ENCODE measurements at places on chromosomes 7 and 10.

DNA sequence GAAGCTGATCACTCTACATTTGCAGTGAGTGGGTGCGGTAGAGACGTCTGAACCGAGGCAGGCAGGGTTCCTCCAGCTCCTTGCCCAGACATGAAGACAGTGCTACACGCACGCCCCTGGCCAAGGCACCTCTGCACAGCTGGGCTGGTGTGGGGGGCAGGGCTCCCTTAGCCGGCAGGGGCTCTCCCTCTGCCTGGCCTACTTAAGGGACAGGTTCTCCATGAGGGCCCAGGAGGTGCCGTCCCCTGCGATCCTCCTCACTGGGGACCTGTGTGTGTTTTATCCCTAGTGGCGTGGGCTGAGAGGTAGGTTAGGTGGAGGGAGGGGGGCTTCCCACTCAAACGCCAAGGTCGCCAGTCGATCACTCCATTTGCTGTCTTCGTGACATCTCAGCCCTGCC, 35.3 kb downstream of the IL15RA start:
- DNase-seq, result no peak

GRCh38 chr7:140518370-140519006, 39.2 kb upstream of the MKRN1 start:
- no peak for DNase-seq

- no peak for DNase-seq
Observed at GRCh38 chr7:30330134-30331111, 46.0 kb downstream of the ZNRF2 start.

DNA sequence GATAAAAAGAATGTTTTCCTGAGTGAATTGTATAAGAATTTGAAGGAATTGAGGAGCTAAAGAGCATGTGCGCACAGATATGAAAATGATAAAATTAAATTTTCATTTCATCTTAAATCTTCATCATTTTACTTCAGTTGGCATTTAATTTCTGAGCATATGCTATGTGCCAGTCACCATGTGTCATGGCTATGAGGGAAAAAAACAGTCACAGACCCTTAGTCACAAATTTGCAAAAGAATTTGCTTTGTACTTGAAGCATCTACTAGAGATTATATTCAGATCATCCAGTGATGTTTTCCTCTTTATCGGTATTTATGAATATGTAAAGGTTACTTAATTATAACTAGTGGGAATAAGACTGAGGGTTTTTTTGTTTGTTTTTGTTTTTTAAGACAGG, 29.8 kb downstream of the VCL start:
- DNase-seq, result no peak

DNA sequence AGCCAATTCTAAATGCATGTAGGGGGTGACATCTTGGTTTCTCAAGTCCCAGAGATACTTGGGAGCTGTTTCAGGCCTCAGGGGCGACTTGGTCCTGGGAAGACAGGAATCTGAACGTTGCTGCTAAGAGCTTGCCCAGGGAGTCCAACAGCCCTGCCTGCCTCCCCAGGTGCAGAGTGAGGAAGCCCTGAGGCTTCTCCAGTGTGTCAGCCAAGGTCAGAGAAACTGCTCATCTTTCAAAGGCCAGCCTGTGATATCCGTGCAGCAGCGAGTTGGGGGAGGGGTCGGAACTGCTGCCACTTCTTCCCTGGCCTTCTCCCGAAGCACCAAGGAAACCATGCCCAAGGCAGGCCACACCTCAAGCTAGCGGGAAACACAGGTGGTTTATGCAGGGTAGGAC, 9.7 kb downstream of the GDF2 start:
- no peak for DNase-seq

- DNase-seq, result no peak
Observed at GRCh38 chr7:98909487-98909886, 31.2 kb downstream of the TRRAP start.

GRCh38 chr7:29189743-29190201, 4.8 kb upstream of the CHN2 start:
- peak; percentile 70 for DNase-seq

DNA sequence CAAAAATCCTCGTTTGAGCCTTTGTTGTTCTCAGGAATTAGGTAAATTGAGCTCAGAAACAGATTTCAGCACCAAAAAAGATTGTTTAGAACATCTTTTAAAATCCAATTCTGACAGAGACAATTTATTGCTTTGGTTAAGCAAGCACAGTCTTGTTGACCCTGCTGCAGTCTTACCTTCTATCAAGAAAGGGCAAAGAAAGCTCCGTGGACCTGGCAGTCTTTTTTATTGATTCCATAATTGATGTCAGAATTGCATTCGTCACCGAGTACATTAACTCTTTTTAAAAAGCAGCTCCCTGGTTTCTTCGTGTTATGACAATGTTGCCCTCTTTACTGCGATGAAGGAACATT, 334.8 kb downstream of the FGFR2 start:
- DNase-seq, result no peak

GRCh38 chr10:75043256-75044131, 68.0 kb upstream of the SAMD8 start:
- no peak for DNase-seq

GRCh38 chr7:34165466-34165865, 260.1 kb downstream of the BMPER start:
- DNase-seq, result no peak

GRCh38 chr7:46554688-46555422, 633.8 kb upstream of the IGFBP3 start:
- no peak for DNase-seq

- DNase-seq, result peak; percentile 47
Observed at GRCh38 chr10:103542764-103543616, 49.5 kb downstream of the NEURL1 start.

- no peak for DNase-seq
Observed at GRCh38 chr10:97353945-97354344, 19.4 kb upstream of the FRAT2 start.

GRCh38 chr10:34524369-34525091, 290.6 kb downstream of the PARD3 start:
- DNase-seq, result no peak

DNA sequence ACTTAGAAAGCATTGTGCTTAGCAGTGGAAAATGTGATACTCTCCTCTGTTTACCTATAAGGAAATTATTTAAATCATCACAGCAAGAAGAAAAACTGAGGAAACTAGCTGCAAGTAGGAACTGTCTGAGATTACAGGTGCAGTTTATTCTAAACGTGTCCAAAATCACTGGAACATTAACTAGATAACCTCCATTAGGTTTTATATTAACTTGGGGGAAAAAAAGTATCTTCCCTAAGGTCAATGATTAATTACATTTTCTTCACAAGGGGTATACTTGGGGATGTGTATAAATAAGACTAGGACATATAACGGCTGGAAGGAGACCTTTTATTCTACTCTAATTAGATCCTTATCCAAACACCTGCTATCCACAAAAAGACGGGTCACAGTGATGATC, 3.7 kb downstream of the GOT1 start:
- DNase-seq, result no peak

GRCh38 chr10:25102147-25102822, 72.5 kb upstream of the GPR158 start:
- DNase-seq, result no peak

GRCh38 chr10:28468707-28469483, 64.0 kb upstream of the WAC start:
- no peak for DNase-seq

GRCh38 chr7:703049-703448, 23.4 kb upstream of the DNAAF5 start:
- no peak for DNase-seq

DNA sequence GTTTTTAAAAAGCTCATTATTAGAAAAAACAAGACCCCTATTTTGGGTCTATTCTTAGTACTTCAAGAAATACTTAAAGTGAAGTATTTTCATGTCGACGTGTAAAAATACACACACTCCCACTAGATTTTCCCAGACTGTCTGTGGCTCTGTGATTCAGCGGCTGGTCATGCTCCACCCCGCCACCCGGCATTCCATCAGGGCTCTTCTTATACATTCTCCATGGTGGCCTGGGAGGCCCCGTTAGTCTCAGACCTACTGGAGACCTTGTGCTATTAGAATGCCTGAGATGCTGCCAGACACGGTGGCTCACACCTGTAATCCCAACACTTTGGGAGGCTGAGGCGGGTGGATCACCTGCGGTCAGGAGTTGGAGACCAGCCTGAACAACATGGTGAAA, 13.1 kb downstream of the TECPR1 start:
- DNase-seq, result no peak

- DNase-seq, result no peak
Observed at GRCh38 chr10:97069576-97070362, 116.0 kb downstream of the SLIT1 start.

DNA sequence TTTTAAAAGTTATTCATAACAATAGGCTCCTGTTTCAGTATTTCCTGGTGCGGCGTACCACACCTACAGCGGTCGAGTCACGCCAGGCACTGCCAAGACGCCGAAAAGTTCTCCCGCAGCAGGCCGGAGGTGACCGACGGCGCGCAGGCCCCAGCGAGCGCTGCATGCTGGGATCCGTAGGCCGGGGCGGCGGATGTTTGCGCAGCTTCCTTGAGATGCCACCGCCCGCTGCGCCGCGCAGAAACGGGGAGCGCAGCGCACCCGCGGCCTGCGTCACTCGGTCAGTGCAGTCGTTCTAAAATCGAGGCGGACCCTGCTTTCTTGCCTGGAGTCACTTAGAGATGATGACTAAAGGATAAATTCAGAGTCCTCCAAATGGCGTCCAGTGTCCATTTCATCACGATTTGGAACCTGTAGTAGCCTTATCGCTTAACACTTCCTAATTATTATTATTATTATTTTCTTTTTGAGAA, 1.3 kb upstream of the KIF11 start:
- peak; percentile 67 for DNase-seq

GRCh38 chr10:70378122-70378521, 4.3 kb downstream of the LRRC20 start:
- DNase-seq, result no peak

- DNase-seq, result no peak
Observed at GRCh38 chr10:130495891-130496636, 359.9 kb downstream of the GLRX3 start.

GRCh38 chr10:119095640-119096039, 8.3 kb upstream of the DENND10 start:
- DNase-seq, result no peak

DNA sequence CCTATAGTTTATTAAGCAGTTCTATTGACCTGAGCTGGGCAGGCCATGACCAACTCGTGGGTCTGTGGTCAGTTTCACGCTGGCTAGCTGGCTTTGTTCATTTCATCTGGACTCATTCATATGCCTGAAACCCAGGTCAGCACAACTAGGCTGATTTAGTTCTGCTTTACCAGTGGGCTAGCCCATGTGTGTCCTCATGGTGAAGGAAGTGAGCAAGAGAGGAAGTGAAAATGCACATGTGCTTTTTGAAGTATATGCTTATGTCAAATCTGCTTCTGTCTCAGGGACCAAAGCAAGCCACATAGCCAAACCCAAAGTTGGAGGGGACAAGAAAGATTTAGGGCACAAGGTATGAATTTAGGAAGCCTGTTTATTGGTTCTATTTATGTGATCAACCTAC, 154.5 kb downstream of the RNF133 start:
- no peak for DNase-seq

DNA sequence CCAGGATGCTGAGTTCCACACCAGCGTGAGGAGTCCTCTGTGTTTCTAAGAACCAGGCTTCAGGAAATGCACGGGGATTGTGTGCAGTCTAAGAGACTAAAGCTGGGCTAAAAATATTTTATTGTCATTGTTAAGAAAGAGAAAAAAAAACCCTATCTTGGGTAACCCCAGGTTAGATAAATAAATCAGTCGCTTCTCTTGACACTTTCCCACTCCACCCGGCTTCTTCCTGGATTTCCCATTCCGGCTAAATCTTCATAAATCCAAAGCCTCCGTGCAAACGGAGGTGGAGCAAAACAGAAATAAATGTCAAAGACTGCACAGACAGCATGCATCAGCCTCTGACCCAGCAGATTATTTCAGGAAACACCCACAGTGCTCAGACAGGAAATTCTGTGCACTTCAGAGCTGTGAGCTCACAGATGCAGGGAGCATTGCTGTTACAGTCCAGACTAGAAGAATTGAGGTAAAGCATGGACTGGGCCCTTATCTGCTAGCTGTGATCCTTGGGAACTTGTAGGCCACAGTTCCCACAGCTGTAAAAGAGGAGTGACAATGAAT, 44.8 kb upstream of the GRID1 start:
- DNase-seq, result no peak

DNA sequence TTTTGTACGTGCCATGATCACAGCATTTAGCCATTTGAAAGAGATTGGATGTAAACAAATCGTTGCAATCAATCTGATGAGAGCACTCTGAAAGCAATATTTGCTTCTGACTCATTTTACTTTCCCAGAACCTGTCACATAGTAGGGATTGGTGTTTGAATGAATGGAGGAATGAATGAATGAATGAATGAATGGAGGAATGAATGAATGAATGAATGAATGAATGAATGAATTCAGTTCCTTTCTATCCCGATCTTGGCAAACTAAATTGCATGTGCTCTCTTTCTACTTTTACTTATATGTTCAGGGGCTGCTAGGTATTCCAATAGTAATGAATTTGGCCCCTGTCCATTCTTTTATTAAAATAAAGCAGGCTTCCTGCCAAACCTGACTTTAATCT, 1091.7 kb upstream of the CELF2 start:
- no peak for DNase-seq

GRCh38 chr10:128981251-128981650, 485.8 kb upstream of the MGMT start:
- no peak for DNase-seq

DNA sequence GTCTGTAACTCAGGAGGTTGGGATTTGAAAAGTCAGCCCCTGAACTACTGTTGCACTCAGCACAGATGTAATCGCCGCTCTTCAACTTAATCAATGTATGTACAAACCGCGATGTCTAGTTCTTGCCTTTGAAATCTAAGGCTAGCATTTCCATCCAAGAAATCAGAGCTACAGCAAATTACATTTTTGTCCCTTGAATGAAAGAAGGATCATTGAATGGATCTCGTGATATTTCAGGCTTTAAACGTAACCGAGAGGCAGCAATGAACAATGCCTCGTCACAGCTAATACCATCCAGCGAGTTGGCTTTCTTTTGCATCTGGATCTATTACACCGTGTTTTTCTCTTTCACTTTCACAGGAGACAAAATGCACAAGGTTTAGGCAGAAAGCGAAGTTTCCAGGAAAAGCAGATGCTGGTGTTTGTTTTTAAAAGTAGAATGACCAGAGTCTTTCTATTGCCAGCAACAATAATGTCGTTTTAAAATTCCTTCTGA, 5.5 kb downstream of the SKIDA1 start:
- no peak for DNase-seq

Data from NCI-H1436 treated with DMSO at 0.1 percent for 48 hours (cell line).